ENCODE measurements at places on chromosomes 3 and 15.

- no peak for DNase-seq
Observed at GRCh38 chr3:127690106-127690505, 17.4 kb downstream of the ABTB1 start.

DNA sequence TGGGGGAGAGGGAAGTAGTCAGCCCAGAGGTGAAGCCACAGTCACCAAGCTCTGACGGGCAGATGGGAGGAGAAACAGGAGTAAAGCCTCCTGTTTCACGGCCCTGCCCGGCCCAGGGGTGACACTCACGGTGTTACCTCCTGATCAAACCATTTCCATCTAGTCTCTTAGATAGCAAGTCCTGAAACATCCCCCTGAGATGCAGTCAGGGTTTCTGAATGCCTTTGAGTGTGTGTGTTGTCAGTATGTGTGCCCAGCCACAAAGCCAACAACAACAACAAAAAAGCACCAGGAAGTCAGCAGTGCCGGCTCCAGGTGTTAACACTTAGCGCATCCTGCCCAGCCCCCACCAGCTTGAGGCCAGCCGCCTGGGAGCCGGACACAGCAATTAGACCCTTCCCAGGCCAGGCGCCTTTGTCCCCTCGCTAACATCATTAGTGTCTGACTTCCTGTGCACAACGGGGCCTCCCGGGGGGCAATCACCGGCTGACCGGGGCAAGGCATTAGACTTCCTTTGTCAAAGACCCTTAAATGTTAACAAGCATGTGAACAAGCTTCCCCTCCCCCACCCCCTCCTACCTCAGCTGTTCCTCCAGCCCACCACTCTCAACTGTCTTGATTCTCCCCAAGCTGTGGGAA lies 34.5 kb downstream of the IL17RD start:
- DNase-seq = no peak

DNA sequence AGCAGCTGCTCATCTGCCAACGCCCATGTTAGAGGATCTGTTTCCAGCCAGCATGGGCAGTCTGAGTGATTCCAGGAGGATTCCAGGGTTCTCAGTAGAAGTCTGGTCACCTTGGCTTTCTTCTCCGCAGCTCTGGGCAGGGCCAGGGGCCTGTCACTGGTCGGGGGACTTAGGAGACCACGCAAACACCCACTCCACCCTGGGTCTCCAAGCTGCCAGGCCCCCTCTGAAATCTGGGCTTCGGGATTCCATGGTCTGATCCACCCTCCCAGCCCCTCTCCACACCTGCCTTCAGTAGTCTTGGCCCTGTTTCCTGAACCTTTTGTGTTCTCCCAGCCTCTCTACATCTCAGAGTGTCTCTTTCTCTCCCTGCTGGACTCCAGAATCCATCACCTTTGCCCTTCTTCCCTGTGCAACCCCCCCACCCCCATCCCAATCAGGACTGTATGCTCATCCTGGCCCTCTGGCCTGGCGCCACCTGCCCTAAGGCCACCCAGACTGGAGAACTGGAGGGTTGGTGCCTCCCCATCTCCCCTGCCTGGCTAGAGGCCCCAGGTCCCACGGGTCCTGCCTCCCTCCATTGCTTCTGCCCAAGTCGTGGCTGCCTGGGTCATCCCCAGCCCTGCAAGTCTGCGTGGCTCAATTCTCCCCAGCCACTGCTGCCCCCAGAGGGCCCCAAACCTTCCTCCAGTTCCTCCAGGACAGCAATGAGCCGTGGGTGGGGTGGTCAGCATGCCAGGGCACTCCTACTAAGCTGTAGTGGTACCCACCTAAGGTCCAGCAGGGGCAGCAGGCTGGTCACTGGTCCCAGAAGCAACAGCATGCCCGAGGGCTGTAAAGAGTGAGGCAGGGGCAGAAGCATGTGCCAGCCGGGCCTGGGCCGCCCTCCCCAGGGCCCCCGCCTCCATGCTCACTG lies 102.8 kb downstream of the TBC1D2B start:
- no peak for DNase-seq

GRCh38 chr15:95259513-95259912 lies 1028.2 kb downstream of the MCTP2 start:
- DNase-seq = no peak

DNA sequence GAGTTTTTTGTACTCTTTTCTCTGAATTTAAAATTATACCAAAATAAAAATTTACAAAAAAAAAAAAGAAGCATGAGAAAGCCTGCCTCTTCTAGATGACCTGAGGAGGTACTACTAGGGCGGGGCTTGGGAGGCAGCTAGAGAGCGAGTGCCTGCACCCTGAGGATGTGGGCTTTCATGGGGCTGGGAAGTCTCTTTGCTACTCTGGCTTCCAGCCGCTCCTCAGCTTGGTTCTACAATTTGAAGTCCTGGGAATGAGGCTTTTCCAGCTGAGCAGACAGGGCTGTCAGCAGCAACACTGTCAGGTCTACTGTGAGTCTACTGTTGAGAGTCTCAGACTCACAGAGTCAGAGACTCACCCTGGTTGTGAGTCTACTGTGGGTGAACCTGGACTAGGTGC lies 8.2 kb upstream of the PSTPIP1 start:
- no peak for DNase-seq

DNA sequence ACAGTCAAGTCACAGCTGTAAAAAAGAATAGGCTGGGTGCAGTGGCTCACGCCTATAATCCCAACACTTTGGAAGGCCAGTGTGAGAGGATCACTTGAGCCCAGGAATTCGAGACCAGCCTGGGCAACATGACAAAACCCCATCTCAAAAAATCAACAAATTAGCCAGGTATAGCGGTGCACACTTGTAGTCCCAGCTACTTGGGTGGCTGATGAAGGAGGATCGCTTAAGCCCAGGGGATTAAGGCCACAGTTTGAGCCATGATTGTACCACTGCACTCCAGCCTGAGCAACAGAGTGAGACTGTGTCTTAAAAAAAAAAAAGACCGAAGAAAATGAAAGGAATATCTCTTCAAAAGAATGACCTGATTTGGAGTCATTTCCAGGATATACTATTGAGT lies 6.6 kb downstream of the HERC1 start:
- no peak for DNase-seq

DNA sequence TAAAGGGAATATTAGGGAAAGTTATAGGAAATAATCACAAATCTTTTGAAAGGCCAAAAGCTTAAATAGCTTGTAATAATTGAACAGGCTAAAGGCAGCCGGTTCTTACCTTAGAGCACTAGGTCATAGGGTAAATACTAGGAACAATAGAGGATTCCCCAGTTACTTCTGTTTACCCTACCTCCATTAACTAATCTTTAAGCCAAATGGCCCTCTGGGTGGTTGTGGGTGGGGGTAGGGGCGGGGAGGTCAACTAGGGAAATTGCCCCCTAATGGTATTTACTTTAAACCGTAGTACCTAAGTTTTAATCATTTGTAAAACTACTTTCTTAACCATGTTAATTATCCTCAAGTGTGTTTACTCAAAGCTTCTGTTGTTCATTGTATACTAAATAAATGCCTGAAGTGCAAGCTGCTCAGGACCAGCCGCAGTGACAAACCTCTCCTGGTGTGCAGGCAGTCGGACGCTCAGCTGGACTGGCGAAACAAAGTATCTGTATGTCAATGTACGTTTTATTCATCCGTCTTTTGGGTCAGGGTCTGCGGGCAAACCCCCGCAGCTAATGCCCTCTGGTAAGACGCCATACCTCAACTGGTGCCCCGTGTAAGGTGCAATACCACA lies 18.9 kb downstream of the MAGEL2 start:
- DNase-seq = no peak

DNA sequence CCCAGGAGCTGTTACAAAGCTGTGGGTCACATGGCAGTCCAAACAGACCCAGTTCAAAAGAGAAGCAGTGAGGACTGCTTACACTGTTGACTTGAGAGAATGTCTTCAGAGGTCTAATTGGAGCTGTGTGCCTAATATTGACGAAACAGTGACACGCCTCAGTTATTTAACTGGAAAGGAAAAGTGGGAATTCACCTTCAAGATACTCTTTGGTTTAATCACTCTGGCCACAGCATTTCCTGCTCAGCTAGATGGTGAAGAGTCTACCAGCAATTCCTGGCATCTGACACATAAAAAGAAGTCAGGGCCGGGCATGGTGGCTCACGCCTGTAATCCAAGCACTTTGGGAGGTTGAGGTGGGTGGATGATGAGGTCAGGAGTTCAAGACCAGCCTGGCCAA lies 326.4 kb downstream of the SV2B start:
- DNase-seq = no peak

- no peak for DNase-seq
Observed at GRCh38 chr15:22939652-22940061, 40.5 kb downstream of the CYFIP1 start.

- DNase-seq = no peak
Observed at GRCh38 chr3:157029365-157029790, 130.6 kb downstream of the CCNL1 start.

- DNase-seq = no peak
Observed at GRCh38 chr3:129429602-129430001, 1.2 kb upstream of the EFCAB12 start.

DNA sequence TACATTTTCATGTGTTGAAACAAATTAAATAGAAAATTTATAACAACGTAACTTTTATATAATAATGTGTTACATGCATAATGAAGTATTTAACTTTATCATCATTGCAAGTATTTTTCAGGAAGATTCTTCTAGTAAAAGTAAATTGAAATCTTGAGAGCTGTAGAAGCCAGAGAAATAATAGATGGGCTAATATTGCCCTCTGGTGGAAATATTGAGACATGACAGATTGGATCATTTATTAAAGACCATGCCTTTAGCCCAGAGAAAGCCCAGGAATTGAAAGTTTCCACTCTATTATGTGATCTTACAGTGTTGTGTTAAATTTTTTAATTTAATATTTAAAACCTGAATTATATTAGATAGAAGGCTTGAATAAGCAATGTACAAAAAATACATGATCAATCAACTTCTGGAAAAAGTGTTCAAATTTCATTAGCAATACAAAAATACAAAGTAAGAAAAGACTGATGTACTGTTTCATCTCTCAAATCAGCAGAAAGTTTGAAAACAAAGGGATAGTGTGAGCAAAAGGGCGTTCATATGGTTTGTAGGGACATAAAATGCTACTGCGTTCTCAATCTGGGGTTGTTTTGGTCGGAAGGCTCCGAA lies 52.7 kb upstream of the SPTSSB start:
- no peak for DNase-seq

GRCh38 chr3:174973465-174973864 lies 114.3 kb downstream of the NAALADL2 start:
- DNase-seq = no peak

GRCh38 chr3:9770276-9770812 lies 597 bp upstream of the CAMK1 start:
- no peak for DNase-seq

- no peak for DNase-seq
Observed at GRCh38 chr15:67059127-67059553, 6.3 kb upstream of the SMAD3 start.

- no peak for DNase-seq
Observed at GRCh38 chr3:42490243-42490642, 12.2 kb upstream of the VIPR1 start.

DNA sequence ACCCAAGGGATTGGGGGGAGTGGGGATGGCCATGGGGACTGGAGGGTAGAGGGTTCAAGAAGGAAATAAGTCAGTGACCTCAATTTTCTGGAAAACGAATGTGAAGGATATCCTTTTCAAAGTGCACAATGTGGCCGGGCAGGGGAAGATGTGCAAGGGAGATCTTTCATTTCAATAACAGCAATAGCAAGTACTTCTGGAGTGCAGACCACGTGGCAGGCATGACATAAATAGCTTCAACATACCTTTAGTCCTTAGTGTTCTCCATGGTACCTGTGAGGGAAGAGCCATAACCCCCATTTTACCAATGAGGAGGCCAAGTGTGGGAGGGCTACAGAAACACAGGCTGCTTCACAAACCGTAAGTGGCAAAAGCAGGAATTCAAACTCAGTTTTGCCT lies 138.7 kb downstream of the FOXP1 start:
- no peak for DNase-seq

- no peak for DNase-seq
Observed at GRCh38 chr3:25571285-25571684, 93.4 kb downstream of the TOP2B start.

DNA sequence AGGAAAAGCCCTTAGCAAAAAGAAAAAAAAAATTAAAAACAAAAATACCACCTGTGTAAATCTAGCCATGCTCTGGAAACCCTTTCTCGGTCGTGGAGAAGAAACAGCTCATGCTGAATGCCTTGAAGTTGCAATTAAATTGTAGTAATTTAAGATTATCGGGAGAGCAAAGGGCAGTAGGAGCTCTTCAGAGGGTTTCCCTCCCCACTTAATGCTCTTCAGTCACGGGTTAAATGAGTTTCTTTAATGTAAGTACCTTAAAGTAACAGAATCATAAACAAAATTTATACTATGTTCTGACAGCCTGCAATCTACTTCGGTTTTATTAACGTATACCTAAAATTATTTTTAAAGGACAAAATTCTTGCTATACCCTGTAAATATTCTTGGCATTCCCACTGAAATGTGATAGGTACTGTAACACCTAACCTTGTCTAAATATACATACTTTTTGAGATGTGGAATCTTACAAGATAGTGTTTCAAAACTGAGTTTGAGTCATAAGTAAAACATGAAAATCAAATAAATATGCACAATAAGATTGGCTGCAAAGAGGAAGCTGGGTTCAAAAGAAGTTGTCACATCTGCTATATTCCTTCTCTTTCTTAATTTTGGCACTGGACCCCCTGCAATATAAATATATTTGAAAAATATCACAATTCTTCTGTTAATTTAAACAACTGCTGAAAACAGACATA lies 5.3 kb downstream of the FOXP1 start:
- DNase-seq = no peak

- no peak for DNase-seq
Observed at GRCh38 chr3:128523591-128523990, 30.6 kb upstream of the GATA2 start.

DNA sequence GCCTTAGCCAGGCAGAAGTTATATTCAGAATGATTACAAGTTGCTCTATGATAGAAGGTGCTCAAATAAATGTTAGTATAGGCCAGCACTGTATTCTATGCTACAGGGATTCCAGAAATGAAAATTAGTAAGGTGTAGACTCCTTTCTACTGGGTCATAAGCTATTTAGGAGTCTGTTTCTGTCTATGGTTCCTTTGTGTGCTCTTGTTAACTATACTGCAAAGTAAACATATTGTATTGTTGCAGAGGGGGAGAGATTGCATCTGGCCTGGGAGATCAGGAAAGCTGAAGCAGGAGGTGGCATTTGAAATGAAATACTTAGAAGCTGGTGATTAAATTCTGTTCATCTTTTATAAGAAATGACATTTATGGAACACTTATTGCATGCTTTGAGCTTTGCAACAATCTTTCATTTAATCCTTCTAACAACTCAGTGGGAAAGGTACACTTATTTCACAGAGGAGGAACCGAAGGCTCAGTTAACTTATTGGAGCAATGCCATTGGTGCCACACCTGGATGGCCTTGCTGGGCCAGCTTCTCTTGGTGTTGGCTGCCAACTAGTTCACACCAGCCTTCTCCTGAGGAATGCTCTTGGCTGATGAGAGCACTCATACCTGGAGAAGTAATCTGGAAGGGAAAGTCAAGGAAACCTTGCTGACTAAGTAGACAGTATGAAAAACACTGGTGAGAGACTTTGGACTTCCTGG lies 39.1 kb downstream of the ABHD5 start:
- DNase-seq = no peak

GRCh38 chr3:17775073-17775472 lies 32.6 kb upstream of the TBC1D5 start:
- no peak for DNase-seq
